ENCODE measurements at places on chromosomes 16 and 17. TPM values are rescaled to one million over a fixed set of nuclear protein-coding genes. Genes with fewer than 3 reads are reported as not detected.

DNA sequence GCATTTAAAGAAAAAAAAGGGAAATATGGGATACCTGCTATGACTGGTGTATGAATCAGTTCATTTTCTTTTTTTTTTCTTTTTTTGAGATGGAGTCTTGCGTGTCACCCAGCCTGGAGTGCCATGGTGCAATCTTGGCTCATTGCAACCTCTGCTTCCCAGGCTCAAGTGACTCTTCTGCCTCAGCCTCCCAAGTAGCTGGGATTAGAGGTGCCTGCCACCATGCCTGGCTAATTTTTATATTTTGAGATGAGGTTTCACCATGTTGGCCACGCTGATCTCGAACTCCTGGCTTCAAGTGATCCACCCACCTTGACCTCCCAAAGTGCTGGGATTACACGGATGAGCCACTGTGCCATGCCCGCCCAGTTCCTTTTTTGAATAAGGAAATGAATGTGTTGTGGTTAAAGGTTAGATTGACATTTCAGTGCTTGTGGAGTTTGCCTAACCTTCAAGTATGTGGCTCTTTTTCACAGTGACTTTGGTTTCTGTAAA, 7.7 kb downstream of the HAPSTR1 start:
- DNase-seq: no peak

The SLC12A4 gene
- total RNA-seq: 82.6 TPM

- no peak for DNase-seq
Observed at GRCh38 chr17:49520386-49521087, 25.4 kb downstream of the NGFR start.

DNA sequence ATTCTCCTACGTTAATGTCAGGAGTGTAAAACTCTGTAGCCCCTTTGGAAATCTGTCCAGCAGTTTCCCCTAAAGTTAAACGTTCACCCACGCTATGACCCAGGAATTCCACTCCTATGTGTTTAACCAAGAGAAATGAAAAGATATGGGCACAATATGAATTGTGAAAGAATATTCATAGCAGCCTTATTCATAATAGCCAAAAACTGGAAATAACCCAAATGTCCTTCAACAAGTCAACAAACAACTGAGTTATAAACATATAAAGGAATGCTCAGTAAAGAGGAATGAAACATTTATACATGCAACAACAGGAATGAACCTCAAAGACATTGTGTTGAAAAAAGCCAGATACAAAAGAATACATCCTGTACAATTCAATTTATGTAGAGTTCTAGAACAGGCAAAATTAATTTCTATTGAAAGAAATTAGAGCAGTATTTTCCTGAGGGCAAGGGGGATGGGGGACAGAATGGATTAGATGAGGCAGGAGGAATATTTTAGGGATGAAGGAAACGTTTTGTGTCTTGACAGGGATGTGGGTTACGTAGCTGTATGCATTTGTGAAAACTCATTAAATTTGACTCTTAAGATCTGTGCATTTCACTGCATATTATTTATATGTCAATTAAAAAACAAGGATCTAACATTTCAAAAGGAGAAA, 286.7 kb upstream of the CDH5 start:
- no peak for DNase-seq

DNA sequence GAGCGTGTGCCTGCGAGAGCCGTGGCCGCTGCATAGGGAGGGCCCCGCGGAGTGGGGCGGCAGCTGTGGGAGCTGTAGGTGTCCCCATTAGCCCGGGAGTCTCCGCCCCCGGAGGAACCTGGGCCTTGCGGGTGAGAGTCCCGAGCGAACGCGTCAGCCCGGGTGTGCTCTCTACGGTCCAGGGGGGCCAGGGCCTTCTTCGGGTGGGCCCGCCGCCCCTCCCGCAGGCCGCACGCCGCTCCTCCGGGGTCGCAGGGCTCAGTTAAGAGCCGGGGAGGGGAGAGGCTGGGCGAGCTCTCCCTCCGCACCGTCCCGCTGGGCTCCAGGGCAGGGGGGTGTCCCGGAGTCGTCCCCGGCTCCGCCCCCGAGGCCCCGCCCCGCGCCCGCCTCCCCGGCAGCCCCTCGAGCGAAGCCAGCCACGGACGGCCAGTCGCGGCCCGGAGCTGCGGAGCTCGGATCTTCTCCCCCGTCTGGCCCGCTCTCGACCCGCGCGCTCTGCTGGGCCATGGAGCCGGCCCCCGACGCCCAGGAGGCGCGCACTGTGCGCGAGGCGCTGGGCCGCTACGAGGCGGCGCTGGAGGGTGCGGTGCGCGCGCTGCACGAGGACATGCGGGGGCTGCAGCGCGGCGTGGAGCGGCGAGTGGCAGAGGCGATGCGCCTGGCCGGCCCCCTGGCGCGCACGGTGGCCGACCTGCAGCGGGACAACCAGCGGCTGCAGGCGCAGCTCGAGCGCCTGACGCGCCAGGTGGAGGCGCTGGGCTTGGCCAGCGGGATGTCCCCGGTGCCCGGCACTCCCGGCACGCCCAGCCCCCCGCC, at the start of gene SMTNL2:
TSS of gene SMTNL2 (plus strand) at position 429 of the 816 bp plus-strand sequence. CDS start at position 506, 77 bp downstream.
- no peak for DNase-seq

- DNase-seq: no peak
Observed at GRCh38 chr17:39814497-39814896, 49.6 kb downstream of the IKZF3 start.

GRCh38 chr16:65827231-65827630, 539.3 kb upstream of the CDH5 start:
- DNase-seq: no peak

DNA sequence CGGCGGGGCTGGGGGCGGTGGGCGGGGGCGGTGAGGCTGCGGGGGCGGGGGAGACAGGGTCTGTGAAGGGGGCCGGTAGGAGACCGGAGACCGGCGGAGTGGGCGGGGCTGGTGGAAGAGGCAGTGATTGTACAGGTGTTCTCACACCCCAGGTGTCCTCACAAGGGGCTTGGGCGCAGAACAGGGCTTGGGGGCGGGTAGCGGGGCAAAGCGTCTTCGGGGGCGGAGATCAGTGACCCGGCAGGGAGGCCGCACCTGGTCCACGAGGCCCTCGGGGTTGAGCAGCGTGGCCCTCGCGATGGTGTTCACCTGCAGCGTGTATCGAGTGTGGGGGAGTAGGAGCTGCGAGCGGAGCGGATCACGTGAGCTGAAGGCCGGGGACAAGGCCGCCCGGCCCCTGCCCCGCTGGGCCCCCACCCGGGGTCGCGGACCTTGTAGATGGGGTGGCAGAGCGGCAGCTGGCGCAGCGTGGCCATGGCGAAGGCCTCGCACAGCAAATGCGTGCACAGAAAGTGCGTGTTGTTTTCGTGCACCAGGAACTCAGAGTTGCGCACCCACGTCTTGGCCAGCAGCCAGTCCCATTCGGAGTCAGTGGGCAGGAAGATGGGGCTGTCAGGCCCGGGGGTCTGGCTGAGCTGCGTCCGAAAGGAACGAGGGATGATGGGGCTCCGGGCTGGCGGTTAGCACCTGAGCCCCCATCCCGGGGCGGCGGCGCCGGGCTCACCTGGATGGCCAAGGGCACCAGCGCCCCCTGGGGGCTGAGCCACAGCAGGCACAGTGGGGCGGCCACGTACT, 8.5 kb downstream of the ALOXE3 start:
- no peak for DNase-seq

DNA sequence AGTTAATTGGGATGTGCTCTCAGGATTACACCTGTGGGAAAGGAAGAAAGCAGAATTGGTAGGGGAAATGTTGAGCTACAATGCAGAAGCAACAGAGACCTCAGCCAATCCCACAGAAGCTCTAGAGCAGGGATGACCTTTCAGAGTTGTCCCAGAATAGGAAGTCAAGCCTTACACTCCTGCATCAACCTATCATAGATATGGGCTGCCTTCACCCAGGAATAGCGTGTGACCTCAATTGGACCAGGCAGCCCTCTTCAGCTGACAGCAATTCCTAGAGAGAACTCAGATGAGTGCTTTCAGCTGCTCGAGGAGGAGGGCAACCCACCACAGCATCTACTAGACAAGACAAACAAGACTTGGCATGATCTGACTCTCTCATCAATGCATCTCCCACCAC, 189.7 kb downstream of the TMEM132E start:
- no peak for DNase-seq

- no peak for DNase-seq
Observed at GRCh38 chr17:29592850-29593551, at the start of gene ANKRD13B. TSS of gene ANKRD13B (plus strand) at chr17:29593132. CDS start at chr17:29593622, 490 bp downstream.

DNA sequence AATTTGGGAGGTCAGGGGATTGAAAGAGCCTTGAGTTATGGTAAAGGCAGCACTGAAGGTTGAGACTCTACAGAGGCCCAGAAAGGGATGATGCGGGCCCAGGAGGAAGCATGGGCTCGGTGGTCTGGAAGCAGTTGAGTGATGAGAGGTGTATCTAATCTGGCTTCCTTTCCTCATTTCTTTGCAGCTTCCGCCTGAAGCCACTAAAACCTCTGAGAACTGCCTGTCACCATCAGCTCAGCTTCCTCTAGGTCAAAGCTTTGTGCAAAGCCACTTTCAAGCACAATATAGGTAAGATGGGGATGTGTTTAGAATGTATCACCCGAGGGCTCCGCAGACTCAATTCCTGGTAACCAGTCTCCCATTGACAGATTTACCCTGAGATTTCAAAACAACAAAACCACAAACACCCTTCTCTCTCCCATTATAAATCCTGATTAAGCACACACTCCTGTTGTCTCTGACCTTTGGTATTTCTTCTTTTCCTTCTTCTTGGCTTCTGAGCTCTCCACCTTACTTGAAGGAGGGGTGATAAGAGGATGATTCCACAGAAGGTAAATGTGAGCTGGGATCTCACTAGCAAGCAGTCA, 21.2 kb downstream of the USP43 start:
- no peak for DNase-seq

DNA sequence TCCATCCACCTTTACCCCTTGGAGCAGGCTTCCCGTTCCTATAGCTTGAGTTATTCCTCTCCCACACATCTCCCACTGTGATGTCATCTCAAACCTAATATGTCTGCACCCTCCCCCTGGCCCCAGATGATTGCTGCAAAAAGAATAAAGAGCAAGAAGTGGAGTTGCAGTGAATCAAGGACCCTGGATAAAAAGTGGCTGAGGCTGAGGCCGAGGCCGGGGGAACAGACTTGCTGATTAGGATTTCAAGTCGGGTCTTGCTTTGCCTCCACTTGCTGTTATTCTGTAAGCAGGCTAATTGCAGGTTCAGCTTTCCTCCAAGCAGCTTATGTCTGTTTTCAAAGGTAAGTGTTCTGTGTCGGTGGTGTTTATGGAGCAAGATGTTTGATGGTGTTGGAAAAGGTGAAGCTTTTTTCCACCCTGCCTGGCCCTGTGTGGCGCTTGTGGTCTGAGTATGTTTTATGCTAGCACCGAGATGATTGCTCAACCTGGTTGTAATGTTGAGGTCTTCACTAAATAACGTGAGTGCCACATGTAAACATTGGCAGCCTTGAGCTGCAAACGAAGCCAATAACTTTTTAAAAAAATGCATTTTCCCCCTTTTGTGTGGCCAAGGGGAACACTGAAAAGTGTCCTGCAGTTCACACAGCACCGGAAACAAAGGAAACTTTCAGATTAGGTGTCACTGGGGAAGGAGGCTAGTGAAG, 15.4 kb downstream of the HS3ST3B1 start:
- DNase-seq: no peak

The CCL22 gene
- total RNA-seq: 0.46 TPM

DNA sequence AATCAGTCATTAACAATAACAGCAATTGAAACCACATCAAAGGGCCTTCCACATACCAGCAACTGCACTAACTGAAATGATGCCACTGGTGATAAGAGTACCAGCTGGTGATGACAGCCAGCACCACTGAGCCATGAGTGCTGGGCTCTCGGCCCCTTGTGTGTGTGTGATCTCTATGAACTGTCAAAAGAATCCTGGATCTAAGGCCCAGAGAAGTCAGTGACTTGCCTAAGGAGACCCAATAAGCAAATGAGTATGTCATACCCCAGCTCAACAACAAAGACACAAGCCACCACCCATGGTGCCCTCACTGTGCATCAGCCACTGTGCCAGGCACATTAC, 220.9 kb downstream of the ZNF423 start:
- DNase-seq: no peak

The SP2 gene
- total RNA-seq: 15.8 TPM
